ENCODE measurements at places on chromosomes 4 and X.

GRCh38 chr4:139711461-139711860 is 45.8 kb downstream of the MGST2 start:
- no peak for DNase-seq

DNA sequence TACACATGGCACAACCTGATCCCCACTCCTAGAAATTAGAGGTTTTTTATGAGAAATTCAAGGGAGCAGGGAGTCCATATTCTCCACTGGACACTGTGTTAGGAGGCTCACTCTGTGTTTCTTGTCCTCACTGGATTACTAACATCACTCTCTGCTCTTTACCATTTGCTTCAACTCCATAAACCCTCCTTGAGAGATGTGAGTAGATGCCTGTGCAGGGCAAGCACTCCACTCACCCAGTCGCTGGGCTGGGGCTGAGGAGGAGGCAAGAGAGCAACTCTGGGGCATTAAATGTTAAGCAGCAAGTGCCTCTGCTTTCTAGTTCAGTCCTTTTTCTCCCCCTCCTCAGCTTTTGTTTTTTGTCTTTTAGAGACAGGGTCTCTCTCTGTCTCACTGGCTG is 115.1 kb downstream of the LARP7 start:
- DNase-seq, result no peak

DNA sequence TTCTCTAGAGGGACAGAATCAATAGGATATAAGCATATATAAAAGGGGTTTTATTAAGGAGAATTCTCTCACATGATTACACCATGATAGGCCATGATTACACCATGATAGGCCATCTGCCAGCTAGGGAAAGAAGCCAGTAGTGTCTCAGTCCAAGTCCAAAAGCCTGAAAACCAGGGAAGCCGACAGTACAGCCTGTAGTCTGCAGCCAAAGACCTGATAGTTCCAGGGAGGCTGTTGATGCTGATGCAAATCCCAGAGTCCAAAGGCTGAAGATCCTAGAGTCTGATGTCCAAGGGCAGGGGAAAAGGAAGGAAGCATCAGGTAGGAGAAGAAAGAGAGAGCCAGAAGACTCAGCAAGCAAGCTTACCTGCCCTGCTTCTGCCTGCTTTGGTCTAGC is 411.3 kb upstream of the EMCN start:
- no peak for DNase-seq

DNA sequence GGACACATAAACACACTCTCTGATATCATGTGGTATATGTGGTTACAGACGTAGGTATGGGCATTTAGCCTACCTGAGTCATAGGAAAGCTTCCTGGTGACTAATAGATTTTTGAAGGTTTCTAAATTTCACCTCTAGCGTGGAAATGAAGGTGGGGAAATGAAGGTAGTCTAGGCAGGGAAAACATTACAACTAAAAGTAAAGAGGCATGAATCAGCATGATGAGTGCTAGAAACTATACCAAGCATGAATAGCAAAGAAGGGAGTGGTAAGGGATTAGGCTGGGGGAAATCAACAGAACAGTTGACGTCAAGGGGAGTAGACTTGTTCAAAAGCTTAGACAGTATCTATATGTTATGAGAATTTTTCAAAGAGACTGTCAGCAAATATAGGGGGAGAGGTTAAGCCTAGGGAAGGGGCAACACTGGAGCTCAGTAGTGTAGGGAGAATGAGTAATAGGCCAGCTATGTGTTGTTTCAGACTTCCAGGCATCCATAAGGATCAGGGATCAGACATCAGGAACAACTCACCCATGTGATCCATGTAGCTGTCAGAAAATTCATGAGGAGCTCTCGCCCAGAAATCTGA is 279.3 kb upstream of the DIPK2B start:
- DNase-seq, result peak; percentile 4

DNA sequence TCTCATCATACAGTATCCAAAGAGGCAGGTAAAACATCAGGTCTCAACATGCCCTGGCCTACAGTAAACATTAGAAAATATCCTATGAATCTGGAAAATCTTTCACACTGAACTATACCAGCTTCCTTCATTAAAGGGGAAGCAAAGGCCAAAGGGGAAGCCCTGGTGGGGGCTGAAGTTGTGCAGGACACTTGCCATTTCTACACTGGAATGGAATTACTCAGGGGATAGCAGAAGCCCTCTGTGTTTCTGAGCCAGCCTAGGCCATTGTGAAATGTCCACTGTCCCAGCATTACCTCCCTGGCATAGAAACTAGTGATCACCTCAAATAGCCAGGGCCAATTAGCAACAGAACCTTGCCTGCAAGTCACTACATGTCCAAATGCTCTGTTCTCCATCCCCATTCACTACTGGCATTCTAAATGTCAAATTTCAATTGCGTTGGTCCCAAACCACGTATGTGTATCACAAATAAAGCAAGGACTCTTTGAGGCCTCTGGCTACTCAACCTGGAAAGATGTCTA is 429.9 kb downstream of the AFF2 start:
- no peak for DNase-seq

- DNase-seq, result no peak
Observed at GRCh38 chr4:185956544-185956940, 112.4 kb upstream of the TLR3 start.

DNA sequence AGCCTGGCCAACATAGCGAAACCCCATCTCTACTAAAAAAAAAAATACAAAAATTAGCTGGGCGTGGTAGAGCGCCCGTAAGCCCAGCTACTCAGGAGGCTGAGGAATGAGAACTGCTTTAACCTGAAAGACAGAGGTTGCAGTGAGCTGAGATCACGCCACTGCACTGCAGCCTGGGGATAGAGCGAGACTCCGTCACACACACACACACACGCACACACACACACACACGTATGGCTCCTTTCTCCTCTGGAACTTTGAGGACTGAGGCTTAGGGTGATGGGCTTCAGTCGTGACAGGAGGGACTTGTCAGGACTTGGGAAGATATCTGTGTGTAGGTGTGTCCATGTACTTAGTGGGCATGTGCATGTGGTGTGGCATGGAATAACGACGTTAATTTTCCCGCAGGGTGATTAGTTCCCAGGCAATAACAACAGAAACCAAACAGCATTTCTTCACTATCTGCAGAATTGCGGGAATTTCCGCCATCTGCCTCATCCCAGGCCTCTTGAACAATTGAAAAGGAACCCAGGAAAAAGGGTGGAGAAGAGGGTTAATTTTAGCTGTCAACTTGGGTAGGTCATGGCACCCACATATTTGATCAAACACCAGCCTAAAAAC is 47.7 kb downstream of the RWDD4 start:
- no peak for DNase-seq

GRCh38 chrX:21503593-21503992 is 129.4 kb downstream of the CNKSR2 start:
- DNase-seq, result no peak

GRCh38 chr4:139282721-139283075 is 2.7 kb upstream of the MGARP start:
- no peak for DNase-seq

DNA sequence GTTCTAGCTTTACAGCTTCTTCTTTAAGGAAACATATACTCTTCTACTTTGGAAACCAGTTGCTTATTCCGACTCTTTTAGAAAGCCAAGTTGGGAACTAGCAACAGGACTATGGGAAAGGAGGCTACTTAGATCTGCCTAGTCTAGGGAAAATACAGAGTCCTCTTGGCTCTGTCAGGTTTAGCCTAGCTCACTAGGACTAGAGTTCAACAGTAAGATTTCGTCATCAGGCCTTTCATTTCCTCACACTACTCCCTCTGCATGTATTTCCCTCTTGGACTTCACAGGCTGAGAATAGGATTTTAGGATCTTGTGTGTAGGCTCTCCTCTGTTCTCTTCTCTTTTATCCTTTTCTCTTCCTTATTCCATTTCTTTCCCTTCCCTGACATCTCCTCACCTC is 409.8 kb downstream of the AR start:
- DNase-seq, result no peak

- DNase-seq, result no peak
Observed at GRCh38 chr4:147247579-147247978, 233.3 kb upstream of the EDNRA start.

DNA sequence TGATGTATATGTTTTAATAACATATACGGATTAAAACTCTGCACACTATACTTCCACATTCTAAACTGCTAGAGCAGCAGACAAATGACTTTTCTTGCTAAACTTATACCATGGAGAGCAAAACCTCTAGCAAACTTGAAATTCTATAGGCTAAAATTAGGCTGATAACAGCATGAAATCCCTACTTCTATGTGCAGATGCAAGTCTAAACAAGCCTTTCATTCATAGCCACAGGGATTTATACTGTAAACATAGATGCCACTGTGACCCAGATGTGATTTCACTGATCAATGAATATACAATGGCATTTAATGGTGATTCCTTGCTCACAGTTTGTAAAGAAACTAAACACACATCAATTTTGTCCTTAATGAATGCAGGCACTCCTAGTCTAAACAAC is 151.0 kb downstream of the ANTXR2 start:
- DNase-seq, result no peak

DNA sequence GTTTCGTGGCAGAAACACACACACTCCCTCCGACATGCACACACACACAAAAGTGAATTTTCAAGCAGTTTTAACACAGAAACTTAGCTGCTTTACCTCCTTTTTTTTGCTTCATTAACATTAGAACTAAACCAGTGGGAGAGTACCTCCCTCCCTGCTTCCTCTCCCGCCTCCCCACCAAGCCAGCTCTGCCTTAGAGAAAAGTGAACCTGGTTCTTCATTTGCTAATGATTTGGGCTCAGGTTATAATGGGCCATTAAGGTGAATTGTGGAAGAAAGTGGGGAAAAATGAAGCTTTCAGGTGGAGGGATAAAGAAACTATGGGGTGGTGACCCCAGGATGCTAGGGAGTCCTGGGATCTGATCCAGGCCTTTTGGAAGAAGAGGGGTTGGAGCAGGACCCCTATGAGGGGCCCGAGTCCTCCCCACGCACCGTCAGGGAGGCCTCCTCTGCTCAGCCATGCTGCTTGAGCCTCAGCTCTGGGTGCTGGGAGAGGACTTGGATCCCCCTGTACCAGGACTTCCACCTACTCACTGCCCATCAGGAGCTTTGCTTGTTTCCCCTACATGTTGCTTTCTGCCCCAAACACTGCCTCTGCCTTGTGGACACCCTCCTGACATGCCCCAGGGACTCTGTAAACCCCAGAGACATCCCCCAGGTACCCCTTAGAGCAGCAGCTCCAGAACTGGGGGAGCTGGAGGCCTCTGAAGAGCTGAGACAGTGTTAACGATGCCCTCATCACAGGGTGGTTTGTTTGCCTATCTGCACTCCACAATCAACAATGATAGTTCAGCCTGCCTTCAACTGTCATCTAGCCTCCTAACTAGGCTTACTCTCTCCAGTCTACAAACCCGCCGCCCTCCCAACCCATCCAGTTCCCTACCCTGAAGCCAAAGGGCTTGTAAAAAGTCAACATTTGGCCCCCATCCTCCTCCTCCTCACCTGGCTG is 6.5 kb upstream of the JADE1 start:
- no peak for DNase-seq

- no peak for DNase-seq
Observed at GRCh38 chr4:150255610-150256224, 177.5 kb downstream of the DCLK2 start.

DNA sequence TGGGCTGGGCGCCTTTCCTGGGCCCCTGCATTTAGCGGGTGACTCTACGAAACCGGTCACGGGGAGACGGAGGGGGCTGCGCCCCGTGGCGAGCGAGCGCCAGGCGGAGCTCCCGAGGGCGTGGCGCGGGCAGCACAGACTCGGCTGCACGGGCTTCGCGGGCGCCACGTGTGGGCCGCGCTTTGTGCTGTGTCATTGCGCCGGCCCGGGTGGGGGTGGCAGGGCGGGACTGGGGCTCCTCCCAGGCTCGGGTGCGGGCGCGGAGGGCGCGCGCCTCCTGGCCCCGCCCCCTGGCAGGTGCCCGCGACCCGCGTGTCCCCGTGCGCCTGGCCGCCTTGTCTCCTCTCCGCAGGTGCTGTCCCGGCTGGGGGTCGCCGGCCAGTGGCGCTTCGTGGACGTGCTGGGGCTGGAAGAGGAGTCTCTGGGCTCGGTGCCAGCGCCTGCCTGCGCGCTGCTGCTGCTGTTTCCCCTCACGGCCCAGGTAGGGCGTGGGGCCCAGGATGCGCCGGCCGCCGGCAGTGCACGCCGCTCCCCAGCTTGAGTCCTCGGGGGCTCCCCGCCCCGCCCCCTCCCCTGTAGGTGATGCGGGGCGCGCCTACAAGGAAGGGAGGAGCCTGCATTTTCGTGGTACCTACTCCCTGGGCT is 651 bp downstream of the UCHL1 start:
- DNase-seq, result peak; percentile 29

DNA sequence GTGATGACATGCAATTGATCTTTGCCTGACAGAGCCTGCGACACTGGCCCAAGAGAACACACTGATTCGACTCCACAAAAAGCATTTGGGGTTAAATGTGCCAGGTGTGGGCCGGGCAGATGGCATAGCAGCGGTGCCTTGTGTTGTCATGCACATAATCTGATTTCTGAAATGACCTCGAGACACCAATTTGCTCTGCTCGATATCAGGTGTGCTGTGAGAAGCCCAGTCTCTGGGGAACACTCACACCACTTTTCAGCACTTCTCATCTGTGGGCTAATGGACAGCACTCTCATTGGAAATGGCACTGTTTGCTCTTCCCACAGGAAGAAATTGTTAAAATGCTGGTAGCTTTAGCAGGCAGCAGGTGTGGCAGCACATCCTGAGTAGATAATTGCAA is 738.3 kb upstream of the TENM3 start:
- no peak for DNase-seq

DNA sequence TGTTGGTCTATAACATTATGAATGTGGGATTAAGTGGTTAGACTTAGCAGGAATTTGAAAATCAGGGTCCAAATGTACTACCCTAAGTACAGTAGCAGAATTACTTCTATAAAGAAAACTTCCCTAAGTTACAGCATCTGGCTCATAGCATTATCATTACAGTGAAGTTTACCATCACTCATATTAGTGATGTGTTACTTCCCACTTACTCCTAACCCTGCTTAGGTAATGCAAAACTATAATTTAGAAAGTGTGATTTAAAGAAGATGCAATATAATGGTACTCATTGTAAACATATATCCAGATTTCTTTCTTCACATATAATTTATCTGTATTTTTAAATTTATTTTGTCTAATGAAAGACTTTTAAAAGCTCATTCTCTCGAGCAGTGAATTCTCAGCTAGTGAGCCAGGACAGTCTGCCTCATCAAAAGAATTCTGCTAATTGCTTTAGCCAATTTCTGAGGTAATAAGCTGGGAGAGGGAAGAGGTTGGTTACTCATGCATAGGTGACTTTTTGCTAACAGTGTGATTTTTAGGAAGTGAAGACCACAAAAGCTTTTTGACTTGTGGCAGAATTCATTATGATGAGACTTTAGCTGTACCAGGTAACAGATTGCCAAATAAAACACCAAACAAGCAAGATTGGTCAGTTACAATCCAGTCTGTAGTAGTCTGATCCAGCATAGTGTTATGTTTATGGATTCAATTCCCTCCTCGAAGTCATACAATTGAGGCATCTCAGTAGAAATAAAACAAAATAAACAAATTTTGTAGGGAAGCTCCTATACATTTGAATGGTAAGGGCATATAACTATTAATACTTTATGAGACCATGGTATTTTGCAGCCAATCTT is 21.0 kb downstream of the PLS3 start:
- no peak for DNase-seq

Measured in activated naive CD4-positive, alpha-beta T cell treated with anti-CD3 and anti-CD28 coated beads for 36 hours (primary cell).